Dorsolateral prefrontal cortex (tissue), 122 donors: ENCODE measurements at places on chromosomes 4 and X. TPM values are rescaled to one million over a fixed set of nuclear protein-coding genes. Genes with fewer than 3 reads are reported as not detected.

GRCh38 chr4:146415829-146416228, 105.9 kb downstream of the SLC10A7 start:
- no peak for DNase-seq

GRCh38 chrX:120358737-120359456, 3.0 kb upstream of the ATP1B4 start:
- DNase-seq, result no peak

GRCh38 chrX:106481341-106481740, 130.4 kb upstream of the RADX start:
- DNase-seq, result no peak

DNA sequence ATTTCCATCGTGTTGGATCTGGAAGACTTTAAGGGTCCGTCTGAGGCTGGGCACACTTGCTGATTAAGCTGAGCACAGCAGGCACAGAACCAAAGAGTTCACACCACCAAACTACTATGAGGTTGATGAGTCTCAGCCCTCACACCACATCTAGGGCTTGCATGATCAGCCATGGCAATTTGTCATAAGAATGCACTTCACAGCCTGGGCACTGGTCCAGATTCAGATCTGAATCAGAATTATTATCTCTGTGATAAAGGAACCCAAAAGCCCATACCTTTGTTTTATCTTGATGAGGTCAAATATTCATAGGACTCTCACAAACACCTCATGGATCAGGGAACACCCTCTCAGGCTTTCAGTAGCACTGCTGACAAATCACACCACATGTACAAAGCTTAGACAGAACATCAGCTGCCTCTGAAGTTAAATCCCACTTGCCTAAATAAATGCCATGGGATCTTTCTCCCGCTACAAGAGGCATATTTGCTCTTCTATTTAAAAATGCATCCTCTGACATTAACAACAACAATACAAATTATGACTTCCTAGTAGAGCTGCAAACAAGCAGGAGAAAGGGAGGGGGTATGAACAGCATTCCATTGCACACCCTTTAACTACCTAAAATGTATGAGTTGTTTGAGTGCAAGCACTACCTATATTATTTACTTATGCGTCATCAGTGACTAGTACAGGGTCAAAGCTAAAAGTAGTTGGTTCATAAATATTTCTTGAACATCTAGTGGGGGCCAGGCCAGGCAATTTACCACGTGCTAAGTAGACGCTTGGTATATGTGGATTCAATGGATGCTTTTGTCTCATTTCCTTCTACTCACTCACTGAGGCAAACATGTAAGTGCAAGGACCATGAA, 186.3 kb upstream of the FGF13 start:
- no peak for DNase-seq

- DNase-seq, result no peak
These were observed 135.4 kb upstream of the GNPDA2 start for GRCh38 chr4:44861756-44862155.

EGFL6 gene
- 0.32 TPM for total RNA-seq
